ENCODE measurements at places on chromosomes 1 and 21.

DNA sequence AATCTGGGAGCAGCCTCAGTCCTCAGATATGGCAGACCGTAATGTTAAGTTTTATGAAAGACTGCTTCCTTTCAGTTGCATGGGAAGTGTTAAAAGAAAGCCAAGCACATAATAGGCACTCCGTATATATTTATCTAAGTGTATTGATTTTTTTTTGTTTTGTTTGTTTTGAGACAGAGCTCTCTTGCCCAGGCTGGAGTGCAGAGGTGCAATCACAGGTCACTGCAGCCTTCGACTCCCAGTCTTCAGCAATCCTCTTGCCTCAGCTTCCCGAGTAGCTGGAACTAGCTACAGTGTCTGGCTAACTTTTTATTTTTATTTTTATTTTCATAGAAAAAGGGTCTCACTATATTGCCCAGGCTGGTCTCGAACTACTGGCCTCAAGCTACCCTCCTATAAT is 341.8 kb downstream of the USH2A start:
- no peak for DNase-seq

- no peak for DNase-seq
These were observed 137.1 kb downstream of the DPYD start for GRCh38 chr1:97783751-97784150.

GRCh38 chr1:38992412-38993111 is 1.5 kb downstream of the AKIRIN1 start:
- no peak for DNase-seq

DNA sequence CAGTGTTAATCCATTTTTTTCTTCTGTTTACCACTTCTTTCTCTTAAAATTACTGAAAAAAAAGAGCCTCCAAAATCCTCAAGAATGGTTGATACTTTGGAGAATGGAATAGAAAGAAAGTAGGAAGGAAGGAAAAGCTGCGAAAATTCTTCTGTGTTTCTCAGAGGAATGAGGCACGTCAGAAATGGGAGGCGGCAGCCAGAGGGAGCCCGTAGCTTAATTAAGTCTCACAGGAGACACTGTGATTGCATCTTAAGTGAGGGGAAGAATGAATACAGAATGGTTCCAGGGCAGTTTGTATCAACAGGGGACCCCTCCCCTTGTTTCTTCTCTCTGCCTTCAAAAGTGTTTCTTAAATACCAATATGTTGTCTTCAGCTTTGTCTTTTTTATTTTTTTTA is 1099.5 kb downstream of the PLA2G4A start:
- DNase-seq = no peak

DNA sequence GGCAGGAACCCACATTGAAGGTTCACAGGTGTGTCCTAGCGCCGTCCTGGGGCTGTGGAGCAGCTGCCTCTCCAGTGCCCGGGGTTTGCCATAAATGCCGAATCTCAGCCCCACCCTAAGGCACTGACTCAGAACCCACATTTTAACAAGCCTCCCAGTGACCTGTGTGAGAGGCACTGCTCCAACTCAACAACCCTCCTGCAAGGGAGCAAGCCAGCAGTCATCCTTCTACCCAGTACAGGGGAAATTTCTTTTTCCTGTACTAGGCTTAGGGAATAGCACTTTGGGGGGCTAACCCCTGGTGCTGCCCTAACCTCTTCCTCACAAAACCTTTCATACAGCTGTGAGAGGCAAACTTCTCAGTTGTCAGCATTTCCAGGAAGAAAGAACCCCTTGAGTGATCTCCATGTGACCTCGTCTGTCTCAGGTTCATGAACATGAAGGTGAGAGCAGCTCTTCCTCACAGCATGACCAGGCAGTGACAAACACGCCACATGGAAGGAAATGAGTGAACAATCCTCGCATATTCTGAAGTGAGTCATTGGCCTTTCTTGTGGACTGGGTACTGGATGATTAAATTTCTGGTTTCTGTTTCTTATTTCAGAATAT is 11.4 kb upstream of the BCAR3 start:
- DNase-seq = no peak

- DNase-seq = no peak
These were observed 23.1 kb downstream of the CAPN9 start for GRCh38 chr1:230770317-230770716.

DNA sequence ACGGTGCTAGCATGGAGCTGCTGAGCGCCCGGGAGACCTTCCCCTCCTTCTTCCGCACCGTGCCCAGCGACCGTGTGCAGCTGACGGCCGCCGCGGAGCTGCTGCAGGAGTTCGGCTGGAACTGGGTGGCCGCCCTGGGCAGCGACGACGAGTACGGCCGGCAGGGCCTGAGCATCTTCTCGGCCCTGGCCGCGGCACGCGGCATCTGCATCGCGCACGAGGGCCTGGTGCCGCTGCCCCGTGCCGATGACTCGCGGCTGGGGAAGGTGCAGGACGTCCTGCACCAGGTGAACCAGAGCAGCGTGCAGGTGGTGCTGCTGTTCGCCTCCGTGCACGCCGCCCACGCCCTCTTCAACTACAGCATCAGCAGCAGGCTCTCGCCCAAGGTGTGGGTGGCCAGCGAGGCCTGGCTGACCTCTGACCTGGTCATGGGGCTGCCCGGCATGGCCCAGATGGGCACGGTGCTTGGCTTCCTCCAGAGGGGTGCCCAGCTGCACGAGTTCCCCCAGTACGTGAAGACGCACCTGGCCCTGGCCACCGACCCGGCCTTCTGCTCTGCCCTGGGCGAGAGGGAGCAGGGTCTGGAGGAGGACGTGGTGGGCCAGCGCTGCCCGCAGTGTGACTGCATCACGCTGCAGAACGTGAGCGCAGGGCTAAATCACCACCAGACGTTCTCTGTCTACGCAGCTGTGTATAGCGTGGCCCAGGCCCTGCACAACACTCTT is 1.1 kb downstream of the TAS1R3 start:
- peak; percentile 90 for DNase-seq

DNA sequence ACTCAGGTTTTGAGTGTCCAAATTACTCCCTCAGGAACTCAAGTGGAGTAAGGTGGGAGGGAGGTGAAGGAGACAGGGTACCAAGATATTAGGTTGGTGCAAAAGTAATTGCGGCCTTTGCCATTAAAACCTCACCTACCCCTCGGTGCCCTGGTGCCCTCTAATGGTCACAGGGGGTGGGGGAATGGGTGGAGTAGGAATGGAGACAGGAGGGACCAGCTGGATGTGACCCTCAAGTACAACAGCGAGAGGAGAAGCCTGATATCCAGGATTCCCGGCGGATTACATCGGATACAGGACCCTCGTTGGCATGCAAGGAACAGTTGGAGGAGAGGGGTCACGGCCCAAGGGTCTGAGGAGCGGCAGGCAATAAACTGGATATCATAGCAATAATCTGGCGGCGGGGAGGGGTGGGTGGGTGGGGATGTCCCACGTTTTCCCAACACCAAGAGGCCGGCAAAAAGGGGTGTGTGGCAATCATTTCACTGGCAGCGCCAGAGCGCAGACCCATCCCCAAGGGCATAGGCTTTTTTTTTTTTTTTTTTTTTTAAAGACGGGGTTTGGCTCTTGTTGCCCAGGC is 4.3 kb upstream of the ZBTB7B start:
- no peak for DNase-seq

DNA sequence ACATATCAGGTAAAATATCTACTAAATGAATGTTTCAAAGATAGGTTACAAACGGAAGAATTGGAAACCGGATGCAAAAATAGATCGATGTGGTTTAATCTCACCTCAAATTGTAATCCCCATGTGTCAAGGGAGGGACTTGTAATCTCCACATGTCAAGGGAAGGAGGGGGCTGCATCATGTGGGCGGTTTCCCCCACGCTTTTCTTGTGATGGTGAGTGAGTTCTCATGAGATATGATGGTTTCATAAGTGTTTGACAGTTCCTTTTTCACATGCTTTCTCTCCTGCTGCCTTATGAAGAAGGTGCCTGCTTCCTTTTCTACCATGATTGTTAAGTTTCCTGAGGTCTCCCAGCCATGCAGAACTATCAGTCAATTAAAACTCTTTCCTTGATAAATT is 408.7 kb upstream of the TMPRSS15 start:
- no peak for DNase-seq

DNA sequence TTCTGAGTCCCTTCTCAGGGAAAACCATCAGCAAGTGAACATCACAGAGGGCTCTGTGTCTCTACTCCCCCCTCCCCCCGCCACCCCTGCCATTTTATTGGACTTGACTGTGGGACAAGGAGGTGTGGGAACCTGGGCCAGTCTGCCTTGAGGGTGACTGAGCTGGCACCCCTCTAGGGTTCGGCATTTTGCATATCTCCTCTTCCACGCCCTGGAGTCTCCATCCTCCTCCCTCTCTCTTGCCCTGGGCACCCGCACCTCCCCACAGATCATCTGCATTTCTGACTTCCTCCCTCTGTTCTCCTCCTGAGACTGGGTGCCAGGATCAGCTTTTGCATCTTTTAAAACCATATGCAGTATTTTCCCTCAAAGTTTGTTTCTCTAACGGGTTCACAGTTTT is 107.1 kb upstream of the ERRFI1 start:
- DNase-seq = no peak

GRCh38 chr1:209672705-209673630 is 2.2 kb upstream of the G0S2 start:
- no peak for DNase-seq

- no peak for DNase-seq
These were observed 77.8 kb downstream of the ITPKB start for GRCh38 chr1:226661271-226661670.

GRCh38 chr1:32969566-32969965 is 5.0 kb upstream of the RNF19B start:
- no peak for DNase-seq

DNA sequence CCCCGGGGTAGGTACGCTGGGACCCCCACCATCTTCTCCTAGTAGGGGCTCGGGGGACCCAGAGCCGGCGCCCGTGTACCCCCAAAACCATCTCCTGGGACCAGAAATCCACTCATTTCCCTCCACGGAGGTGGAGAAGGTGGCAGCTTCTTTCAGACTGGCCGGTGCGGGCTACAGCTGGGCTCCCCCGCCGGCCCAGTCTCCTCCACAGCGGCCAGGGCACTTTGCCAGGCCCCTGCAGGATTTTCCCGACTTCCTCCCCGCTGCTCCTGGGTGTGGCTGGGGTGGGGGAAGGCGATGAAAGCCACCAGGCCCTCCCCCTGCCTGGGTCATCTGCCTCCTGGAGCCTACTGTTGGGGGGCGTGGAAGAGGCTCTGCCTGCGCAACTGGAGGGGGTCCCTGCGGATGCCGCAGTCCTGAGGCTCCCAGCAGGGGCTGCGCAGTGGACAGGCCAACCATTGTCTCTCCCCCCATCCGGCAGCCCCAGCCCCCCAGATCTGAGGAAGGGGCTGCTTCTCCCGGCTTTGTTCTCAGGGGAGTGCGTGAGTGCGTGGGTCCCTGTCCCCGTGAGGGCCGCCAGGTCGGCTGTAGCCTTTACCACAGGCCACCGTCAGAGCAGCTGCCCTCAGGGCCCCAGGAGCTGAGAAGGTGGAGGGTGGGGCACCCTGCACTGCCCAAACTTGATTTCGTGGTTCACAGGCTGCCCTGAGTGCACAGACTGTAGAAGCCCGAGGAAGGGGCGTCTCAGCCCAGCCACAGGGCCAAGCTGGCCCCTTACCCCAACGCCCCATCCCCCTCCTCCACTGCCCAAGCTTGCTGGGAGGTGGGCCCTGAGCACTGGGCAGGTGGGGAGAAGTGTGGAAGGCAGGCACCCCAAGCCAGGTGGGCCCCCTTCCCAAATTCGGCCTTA is 1.3 kb downstream of the AGRN start:
- no peak for DNase-seq

DNA sequence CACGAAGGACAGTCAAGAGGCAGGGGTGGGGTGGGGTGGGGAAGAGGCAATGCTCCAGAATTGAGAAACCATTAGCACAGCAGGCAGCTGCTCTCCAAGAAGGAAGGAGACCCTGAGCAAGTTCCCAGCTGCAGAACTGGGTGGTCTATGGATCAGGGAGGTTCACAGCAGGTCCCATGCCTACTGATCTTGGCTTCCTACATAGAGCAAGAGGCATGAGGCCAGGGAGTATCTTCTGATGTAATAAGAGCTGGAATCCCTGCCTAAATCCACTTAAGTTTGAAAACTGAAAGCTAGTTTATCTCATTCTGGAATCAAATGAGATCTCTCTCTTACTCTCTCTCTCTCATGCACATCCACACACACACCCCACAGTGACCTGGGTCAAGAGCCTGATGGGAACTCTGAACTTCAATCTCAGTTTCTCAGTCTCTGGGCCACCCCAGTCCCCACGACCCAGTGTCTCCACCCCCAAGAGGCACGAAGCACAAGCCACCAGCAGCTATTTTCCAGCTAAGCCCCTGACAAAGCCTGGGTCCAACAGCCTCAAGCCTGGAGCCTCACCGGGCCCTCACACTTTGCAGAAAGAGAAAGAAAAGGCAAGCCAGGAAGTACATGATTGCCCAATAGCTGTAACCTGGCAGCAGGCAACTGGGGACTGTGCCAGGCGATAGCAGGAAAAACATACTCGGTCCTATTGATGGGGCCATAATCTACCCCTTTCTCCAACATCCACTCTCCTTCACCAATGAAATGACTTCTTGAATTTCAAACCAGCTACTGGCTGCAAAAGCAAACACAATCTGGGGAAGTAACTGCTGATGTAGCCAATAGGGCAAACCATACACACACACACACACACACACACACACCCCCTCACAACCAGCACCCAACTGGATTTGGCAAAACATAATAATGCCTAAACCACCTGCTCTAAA is 2.2 kb downstream of the NUAK2 start:
- peak; percentile 96 for DNase-seq

DNA sequence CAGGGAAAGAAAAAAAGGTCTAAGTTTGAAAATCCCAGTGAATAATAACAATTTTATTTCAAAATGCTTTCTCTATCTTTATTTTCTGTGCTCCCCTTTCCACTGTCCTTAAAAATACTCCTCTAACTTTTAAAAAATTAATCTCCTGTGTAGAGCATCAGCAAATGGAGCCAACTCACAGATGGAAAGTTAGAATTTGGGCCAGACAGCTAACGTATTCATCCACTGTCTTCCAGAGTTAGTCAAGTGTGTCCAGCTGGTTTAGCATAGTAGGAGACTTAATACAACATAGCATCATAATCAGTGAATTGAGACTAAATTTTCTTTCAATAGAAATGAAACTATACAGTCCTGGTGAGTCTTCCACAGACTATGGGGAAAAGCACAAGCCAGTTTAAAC is 419.0 kb upstream of the LRRC7 start:
- no peak for DNase-seq

- DNase-seq = no peak
These were observed 66.5 kb downstream of the AK4 start for GRCh38 chr1:65214340-65215027.

- DNase-seq = peak; percentile 73
These were observed 896 bp upstream of the DUSP10 start for GRCh38 chr1:221742555-221743415.

Data from NCI-H510A treated with DMSO at 0.1 percent for 48 hours (cell line).